ENCODE measurements at places on chromosomes 7 and 10. TPM values are rescaled to one million over a fixed set of nuclear protein-coding genes. Genes with fewer than 3 reads are reported as not detected.

Gene SH2D4B
- total RNA-seq = not detected

Gene NRAP
- total RNA-seq = 0.64 TPM

Gene NPSR1
- total RNA-seq = not detected

Gene OGDHL
- total RNA-seq = 1.3 TPM

Gene ANKRD30A
- total RNA-seq = not detected

Gene PLEKHS1
- total RNA-seq = 6.6 TPM

Gene RHOBTB1
- 7.6 TPM for total RNA-seq

Gene MEIG1
- not detected for total RNA-seq

Gene GNB2
- total RNA-seq = 273 TPM

Gene FKBP6
- not detected for total RNA-seq

Gene C7orf33
- total RNA-seq = not detected

Gene KLF14
- not detected for total RNA-seq

Gene SGMS1
- 17.8 TPM for total RNA-seq

Gene PAX4
- 1.6 TPM for total RNA-seq

Gene FIGNL1
- total RNA-seq = 4.4 TPM

Gene ETV1
- total RNA-seq = 2.8 TPM

Gene MYL7
- not detected for total RNA-seq

Data from left colon (tissue), 2 donors.